Stimulated activated CD8-positive, alpha-beta memory T cell treated with anti-CD3 and anti-CD28 coated beads, Interleukin-15, amount 100 ng/mL, for 4 hours (primary cell): ENCODE measurements at places on chromosomes 4 and X.

- DNase-seq: no peak
Observed at GRCh38 chr4:149790172-149790907, 25.3 kb downstream of the IQCM start.

GRCh38 chr4:150302553-150302952 is 224.3 kb downstream of the DCLK2 start:
- no peak for DNase-seq

GRCh38 chr4:168551945-168552695 is 55.3 kb downstream of the PALLD start:
- DNase-seq: no peak

DNA sequence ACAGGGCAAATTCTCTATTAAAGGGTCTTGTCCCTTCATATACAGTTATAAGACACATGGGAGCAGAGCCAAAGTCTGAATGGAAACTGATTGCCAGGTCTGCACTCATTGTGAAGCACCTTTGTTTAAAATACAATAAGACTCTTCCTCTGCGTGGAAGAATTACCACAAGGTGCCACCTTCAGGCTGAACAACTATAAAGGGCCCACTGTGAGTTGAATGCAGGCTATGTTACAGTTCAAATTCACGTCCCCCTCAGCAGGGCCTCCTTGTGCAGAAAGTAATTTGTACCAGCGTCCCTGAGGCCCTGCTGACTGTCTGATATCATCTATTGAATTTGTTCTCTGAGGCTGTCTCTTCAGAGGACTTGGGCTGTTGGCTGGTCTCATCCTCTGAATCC is 225.8 kb upstream of the TEX13C start:
- no peak for DNase-seq

- DNase-seq: no peak
Observed at GRCh38 chr4:154626793-154627484, 14.5 kb upstream of the FGG start.

GRCh38 chrX:45850197-45850774 is 649.6 kb upstream of the DIPK2B start:
- DNase-seq: no peak

GRCh38 chr4:110613745-110614144 is 9.1 kb downstream of the PITX2 start:
- no peak for DNase-seq

DNA sequence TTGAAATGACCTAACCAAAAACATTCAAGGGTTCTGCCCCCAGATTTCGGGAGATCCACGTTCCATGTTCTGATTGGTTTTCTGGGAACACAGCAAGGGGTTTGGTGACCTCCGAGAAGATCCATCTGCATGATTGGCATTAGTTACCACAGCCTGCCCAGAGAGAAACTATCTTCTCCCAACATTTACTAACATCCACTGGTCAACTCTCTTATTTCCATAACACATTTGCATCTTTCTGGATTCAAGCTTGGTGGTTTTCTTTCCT is 15.6 kb downstream of the SHOX start:
- DNase-seq: no peak

GRCh38 chr4:3223956-3224748 is 24.8 kb upstream of the MSANTD1 start:
- DNase-seq: no peak

- no peak for DNase-seq
Observed at GRCh38 chr4:163781726-163782125, 287.2 kb downstream of the TMA16 start.

DNA sequence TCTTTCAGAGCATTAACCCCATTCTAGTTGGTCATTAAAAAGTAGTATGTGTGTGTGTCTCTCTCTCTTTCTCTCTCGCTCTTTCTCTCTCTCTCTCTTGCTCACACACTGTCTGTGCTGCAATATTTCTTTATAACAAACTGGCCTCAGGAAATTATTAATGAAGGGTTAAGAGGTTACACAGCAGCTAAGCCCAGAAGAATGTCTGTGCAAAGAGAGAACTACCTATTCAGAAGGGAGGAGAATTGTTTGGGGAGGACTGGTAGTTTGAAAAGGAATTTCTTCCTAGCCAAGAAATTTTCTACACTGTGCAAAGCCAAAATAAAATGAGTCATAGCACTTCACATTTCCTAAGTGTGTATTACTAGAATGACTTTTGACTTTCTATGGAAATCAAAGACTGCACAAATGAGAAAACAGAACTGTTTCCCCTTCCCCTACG is 22.2 kb downstream of the PDGFC start:
- no peak for DNase-seq

DNA sequence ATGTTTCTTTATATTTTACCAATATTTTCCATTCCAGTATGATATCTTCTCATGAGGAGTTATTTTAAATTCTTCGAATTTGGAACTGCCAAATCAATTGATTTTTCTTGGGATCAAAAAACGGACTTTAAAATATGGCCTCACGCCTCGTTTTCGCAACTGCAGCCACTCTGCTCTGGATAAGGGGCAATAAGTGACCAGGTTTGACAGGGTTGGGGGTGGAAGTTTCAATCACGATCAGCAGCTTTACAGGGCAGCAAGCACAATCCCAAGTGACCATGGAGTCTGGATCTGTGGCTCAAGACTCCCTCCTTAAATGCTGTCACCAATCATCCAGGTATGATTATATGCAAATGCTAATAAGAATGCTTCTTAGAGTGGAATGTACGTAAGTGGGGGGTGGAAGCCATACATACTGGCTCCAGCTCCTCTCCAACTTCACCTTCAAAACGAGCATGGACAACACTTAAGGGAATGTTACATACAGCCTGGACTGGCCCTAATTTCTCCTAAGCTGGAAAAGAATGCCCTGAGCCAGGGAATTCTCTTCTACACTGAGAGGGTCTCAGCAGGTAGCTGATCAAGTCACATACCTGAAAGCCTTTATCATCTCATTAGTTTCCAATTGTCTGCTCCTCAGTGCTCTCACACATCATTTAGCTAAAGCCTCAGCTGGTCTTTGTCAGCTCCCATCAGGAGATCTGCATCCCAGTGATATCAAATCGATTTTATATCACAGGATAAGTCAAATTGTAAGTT is 176.9 kb upstream of the DCAF8L1 start:
- DNase-seq: no peak

DNA sequence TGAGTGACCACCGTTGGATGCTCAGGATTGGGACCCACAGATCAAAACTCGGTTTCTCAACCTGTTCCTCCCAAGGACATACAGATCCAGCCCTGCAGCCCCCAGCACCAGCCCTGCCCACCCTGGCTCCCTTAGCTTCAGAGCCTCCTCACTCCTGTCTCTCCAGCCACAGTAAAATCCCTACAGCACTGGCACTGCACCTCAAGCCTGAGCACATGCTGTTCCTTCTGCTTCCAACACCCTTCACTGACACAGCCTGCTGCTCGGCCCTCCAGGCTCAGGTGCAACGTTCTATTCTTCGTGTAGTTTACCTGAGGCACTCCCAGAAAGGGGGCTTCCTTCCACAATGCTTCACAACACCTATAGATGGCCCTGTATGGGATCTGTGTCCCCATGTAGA is 163.6 kb downstream of the EVC2 start:
- no peak for DNase-seq

GRCh38 chr4:127993151-127993550 is 27.9 kb downstream of the ABHD18 start:
- DNase-seq: no peak

DNA sequence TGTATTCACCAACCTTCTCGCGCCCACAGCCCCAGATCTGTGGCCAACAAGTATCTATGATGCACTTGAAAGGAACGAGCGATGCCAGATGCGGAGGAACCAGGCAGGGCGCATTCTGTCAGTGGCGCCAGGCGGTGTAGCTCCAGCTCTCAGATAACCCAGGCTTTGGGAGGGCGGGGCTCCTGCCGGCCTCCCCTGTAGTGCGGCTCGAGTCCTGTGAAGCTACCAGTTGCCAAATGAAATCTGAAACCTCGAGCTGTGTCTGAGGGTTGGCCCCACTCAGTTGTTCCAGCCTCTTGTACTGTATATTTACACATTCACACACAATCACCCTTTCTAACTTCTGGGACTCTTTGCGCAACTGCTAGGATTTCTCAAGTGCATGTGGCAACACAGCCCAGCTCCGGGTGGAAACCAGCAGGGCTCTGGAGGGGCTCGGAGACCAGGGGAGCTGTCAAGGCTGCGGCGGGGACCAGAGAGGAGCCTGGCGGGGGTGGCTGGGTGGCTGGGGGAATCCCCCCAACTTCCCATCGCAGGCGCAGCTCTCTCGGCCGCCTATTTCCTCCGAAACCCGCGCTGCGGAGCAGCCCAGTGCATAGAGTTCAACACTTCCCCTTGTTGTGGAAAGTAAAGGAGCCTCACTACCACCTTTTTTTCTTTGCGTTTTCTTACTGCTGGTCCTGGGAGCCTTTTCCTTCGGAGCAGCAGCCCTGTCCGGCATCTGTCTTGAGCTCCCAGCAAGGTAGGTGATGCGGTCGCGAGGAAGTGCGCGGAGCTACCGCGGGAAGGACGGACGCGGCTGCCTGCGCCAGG is at the start of gene ARHGAP24:
Gene ARHGAP24 (plus strand): TSS at position 333 of the 813 bp plus-strand sequence.
- no peak for DNase-seq

- DNase-seq: no peak
Observed at GRCh38 chr4:64807821-64808220, 398.6 kb upstream of the TECRL start.

GRCh38 chr4:41487868-41488440 is 50.0 kb upstream of the LIMCH1 start:
- DNase-seq: no peak

DNA sequence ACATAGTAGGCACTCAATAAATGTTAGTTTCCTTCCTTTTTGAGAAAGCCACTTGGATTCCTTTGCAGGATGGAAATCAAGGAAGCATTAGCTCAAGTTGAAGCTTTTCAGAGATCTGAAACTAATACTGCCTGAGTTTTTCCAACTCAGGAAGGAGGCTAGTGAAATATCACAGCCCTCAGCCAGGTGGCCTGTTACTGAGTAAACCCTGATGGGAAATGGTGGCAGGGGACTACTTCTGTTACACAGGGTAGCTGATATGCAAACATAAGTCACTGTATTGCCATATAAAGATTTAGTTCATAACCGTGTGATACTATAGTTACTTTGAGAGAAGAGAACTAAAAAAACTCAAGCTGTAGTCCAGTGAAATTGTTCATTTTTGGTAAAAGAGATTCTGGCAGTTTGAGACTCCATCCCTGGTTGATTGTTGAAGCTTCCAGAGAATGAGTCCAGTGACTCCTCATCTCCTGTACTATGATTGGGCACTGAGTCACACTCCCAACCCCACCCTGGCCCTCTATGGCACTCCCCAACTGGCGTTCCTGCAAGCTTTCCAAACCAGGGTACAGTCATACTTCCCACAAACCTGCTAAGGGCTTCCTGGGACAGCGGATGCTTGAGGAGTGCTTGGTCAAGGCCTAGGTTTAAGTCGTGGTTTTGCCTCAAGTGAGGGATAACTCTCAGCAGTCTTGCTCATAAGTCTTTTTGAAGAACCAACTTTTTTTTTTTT is 81.8 kb downstream of the MID1IP1 start:
- no peak for DNase-seq

DNA sequence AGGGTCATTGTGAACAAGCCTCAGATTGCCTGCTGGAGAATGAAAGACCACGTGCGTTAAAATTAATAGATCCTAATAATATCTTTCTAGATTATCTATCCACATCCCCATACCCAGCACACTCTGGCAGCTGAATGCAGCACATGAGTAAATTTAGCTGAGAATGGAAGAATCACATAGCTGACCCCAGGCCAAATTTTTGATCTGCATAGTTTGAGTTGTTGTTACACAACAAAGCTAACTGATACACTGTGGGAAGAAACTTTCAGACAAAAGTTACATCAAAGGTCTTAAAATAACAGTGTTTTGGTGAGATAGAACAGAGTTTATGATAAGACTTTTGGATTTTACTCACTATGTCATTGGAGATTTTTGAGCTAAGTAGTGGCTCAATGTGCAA is 72.4 kb upstream of the ANXA10 start:
- DNase-seq: no peak

GRCh38 chr4:110610620-110610939 is 12.3 kb downstream of the PITX2 start:
- no peak for DNase-seq

GRCh38 chrX:21865436-21865835 is 9.6 kb downstream of the YY2 start:
- no peak for DNase-seq

DNA sequence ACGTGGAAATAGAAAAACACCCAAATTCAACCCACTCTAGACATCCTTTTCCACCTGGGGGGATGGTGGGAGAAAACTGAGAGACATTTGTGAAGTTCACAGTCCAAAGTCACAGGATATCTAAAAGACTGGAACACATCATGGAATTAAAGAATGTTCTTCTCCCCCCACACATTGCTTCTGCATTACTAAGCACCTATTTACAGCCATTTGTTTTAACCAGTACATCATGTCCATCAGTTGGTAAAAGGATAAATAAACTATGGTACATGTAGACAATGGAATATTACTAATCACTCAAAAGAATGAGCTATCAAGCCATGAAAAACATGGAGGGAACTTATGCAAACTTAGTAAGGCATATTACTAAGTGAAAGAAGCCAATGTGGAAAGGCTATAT is 185.5 kb upstream of the ANXA10 start:
- DNase-seq: no peak

GRCh38 chrX:10636851-10637250 is 16.5 kb upstream of the MID1 start:
- no peak for DNase-seq
